ENCODE measurements at places on chromosomes 12 and 14. TPM values are rescaled to one million over a fixed set of nuclear protein-coding genes. Genes with fewer than 3 reads are reported as not detected.

DNA sequence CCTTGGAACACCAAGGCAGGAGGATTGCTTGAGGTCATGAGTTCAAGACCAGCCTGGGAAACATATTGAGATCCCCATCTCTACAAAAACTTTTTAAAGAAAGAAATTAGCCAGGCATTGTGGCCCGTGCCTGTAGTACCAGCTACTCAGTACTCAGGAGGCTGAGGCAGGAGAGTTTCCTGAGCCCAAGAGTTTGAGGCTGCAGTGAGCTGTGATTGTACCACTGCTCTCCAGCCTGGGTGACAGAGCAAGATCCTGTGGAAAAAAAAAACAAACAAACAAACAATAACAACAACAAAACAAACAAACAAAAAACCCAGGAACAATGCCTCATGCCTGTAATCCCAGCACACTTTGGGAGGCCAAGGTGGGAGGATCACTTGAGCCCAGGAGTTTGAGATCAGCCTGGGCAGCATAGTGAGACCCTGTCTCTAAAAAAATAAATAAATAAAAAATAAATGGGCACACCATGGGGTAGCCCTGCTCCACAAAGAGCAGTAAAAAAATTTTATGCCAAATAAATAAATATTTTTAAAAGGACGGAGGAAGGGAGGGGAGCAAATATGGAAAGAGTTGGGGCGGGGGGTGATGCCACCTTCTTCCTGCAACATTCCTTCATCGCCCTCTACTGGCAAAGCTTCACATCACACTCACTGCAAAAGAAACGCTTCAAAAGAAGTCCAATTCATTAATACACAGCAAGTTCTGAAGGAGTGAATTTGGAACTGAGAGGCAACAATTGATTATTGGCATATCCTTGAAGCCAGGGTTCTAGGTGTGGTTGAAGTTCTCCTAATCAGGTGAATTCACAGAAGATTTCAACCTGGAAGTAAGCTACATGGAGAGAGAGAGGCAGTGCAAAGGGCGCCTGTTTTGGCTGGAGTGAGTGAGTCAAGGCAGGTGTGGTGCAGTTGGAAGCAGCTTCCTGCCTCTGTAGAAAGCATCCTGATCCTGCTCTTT, 8.8 kb upstream of the GNPTAB start:
- no peak for DNase-seq

- DNase-seq, result no peak
These were observed 351.0 kb downstream of the NAV3 start for GRCh38 chr12:78181544-78182162.

LHX5 gene
- not detected for total RNA-seq

TAS2R10 gene
- 0.30 TPM for total RNA-seq

GRCh38 chr12:122691566-122691965, 11.6 kb downstream of the HCAR2 start:
- DNase-seq, result no peak

Measured in cardiac septum (tissue), 1 donor.